NCI-H510A treated with DMSO at 0.1 percent for 48 hours (cell line): ENCODE measurements at places on chromosomes 11 and 22.

- peak; percentile 26 for DNase-seq
Measured at GRCh38 chr22:43346521-43346929, 3.4 kb upstream of the SCUBE1 start.

- DNase-seq, result no peak
Measured at GRCh38 chr11:62724171-62724570, 3.1 kb downstream of the HNRNPUL2 start.

DNA sequence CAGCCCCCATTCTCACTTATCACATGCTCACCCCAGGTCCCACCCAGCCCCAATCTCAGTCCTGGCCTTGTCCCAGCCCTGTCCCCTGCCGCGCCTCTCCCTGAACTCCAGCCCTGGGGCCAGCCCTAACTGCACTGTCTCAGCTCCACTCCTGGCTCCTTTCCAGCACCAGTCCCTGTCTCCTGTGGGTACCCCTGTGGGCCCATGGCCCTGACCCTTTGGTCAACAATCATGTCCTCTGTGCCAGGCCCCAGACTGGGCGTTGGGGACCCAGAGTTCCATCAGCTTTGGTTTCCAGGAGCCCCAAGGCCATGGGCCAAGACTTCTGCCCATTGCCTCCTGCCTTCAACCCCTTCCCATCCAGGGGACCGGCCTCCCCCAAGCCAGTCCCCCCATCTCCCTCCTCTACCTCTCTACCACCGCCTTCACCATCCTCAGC is 757 bp downstream of the SPI1 start:
- DNase-seq, result no peak

DNA sequence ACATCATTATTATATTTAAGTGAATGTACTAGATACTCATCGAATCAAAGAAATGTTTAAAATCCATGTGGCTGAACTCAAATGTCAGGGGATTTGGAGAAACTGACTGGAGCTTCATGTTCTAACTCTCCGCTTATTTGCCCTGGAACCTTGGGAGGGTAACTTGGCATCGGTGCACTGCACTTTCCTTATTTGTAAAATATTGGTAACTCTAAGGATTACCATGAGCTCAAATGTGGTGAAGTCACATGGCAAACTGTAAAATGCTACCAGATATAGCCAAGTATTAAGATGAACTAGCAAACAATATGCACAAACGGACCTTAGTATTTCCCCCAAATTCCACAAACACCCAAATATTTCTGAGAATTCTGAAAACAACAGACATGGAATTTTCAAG is 75.6 kb downstream of the ETS1 start:
- no peak for DNase-seq

GRCh38 chr22:46036558-46037408 is 59.8 kb upstream of the WNT7B start:
- no peak for DNase-seq

DNA sequence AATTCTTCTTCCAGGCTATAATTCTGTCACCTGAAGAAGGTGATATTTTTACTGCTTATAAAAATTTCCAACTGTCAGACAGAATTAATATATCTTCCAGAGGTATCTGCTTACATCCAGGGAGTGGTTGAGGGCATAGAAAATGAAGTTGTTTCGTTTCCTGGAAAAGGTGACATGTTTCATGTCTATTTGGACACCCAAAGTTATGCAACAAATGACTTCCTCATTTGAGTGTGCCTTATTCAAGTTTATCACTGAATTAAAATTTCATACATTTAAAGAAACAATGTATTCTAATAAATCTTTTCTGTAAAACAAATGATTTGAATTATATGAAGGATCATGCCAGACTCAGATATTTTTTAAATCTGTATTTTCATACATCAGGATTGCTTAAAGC is 8.5 kb upstream of the GRAMD1B start:
- no peak for DNase-seq

- peak; percentile 29 for DNase-seq
Measured at GRCh38 chr11:66112601-66113499, 42.8 kb downstream of the PACS1 start.

DNA sequence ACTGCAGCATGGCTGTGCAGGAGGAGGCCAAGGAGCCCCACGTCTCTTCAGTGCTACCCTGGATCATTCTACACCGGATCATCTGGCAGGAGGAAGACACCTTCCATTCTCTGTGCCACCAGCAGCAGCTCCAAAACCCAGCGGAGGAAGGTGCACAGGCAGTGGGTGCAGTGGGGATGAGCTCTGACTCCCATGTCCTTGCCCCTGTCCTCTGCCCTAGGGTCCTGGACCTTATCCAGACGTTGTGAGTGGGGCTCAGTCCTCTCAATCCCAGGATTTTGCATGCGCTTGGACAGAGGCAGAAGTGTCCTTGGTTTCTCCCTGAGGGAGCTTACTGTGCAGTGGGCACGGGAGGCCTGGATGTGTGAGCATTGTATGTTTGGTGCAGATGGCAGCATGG is 61.3 kb downstream of the CABIN1 start:
- no peak for DNase-seq

- DNase-seq, result no peak
Measured at GRCh38 chr11:46327829-46328228, 19.4 kb upstream of the DGKZ start.

- peak; percentile 96 for DNase-seq
Measured at GRCh38 chr11:78940500-78941225, 366.0 kb upstream of the NARS2 start.

- no peak for DNase-seq
Measured at GRCh38 chr11:6992457-6993417, 27.4 kb downstream of the ZNF214 start.

- no peak for DNase-seq
Measured at GRCh38 chr11:7546324-7546791, 32.6 kb downstream of the PPFIBP2 start.

- DNase-seq, result no peak
Measured at GRCh38 chr11:8383627-8384026, 119.9 kb upstream of the LMO1 start.

- DNase-seq, result no peak
Measured at GRCh38 chr11:37973941-37974340, 1375.9 kb upstream of the RAG2 start.

- DNase-seq, result peak; percentile 74
Measured at GRCh38 chr11:74397501-74398243, 561 bp downstream of the PGM2L1 start.

DNA sequence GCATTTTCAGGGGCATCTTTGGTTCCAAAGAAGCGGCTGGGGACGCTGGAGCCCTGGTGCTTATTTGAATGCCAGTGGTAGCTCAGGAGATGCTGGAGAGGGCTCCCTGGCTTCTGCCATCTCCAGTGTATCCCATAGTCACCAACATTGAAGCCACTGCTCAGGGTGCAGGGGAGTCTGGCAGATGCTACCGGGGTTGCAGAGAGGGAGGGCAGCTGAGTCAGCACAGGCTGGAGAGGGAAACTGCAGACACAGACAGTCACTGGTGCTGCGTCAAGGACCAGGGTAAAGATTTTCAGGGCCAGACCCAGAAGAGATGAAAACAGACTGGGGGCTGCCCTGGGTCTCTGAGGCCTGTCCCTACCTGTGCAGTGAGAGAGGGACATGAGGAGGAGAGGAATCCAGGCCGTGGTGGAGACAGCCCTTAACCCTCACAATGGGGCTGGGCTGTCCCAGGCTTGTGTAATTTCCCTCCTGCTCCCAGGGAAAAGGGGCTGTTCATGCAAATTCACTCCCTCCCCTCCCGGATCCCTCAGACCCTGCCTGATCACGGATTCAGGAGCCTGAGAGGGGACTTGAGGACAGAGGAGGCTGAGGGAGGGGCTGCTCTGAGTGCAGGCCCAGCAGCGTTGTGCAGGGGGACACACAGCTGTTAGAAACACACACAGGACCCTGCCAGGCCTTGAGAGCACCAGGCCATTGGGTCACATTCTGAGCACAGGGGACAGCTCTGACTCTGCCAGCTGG is 126.9 kb upstream of the GRK3 start:
- DNase-seq, result no peak
